Transverse colon (tissue), 4 donors: ENCODE measurements at places on chromosomes 3 and 15. TPM values are rescaled to one million over a fixed set of nuclear protein-coding genes. Genes with fewer than 3 reads are reported as not detected.

DNA sequence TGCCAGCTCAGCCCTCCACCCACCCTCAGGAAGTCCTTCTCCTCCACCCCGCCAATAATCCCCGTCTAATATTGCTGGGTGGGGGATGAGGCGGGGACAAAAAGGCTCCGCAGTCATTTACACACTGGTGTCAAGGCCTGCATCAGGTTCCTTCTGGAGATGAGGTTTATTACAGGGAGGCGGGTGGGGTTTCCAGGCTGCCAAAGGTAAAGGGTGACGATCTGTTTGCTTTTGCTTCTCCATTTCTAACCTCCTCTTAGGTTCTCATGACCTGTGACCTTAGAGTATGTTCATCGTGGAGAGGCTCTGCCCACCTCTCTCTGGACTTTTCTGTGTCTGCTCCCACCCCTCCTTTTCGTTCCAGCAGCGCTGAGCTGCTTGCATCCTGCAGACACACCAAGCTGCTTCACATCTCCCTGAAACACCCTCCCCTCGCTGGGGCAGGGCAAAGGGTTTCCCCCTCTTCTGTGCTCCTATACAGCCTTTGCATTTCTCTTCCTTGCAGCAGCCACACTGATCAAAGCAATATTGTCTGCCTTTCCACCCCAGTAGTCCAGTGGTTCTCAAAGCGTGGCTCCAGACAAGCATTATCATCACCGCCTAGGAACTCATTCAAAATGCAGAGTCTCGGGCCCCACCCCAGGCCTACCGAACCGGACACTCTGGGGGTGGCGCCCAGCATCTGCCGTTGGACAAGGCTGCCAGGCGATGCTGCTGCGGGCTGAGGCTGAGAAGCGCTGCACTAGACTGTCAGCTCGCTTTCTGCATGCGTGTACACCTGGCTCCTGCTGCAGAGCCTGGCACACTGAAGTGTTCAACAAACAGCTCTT lies 26.6 kb downstream of the CA12 start:
- H3K36me3 ChIP-seq = no peaks in the 10 kb centered on the region
- peak overlapping the region; percentile 90 for H3K27ac ChIP-seq
- peaks cover 75% of the 10 kb centered on the region for H3K4me1 ChIP-seq
- no peaks in the 10 kb centered on the region for H3K27me3 ChIP-seq
- no peak overlapping the region for H3K4me3 ChIP-seq
- peak; percentile 79 for DNase-seq

DNA sequence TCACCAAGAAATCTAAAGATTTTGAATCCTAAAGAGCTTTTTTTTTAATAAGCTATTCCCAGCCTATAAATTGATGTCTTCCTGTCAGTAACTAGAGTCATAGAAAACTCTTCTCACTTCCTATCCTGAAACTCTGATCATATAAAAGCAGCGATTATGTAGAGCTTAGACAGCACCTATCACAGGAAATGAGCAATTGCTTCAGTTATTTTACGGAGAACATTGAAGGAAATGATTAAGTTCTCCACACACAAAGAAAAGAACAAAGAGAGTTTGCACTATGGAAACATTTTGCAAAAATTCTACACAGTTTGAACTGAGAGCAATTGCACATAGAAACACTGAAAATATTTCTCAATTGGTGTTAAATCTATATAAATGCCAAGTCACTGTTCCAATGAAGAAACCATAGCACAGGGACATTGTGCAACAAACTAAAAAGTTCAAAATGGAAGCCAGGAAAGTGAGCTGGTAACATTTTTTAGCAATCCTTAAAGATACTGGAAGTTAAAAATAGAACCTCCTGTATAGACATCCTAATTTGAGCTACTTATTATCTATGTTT lies 291.5 kb upstream of the ARHGEF26 start:
- DNase-seq = no peak
- H3K27ac ChIP-seq = no peak overlapping the region
- H3K4me3 ChIP-seq = no peak overlapping the region
- no peaks in the 10 kb centered on the region for H3K36me3 ChIP-seq
- no peaks in the 10 kb centered on the region for H3K4me1 ChIP-seq

DNA sequence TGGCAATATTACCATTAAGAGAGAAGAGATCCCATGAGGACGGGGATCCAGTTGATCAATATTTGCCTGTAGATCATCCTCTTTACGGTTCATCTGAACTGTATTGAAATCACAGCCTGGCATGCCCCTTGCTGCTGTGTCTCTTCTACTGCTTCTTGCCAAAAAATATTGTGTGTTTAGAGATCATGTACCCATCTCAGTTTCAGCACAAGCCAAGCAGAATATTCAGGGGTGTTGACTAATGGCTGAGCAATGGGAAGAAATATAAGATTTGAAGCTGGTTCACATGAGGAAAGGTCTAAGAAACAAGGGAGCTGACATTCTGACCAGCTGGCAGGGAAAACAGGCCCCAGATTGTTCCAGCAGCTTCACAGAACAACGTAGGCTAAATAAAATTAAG lies 21.3 kb downstream of the ATP13A5 start:
- no peaks in the 10 kb centered on the region for H3K4me1 ChIP-seq
- no peak overlapping the region for H3K4me3 ChIP-seq
- no peak for DNase-seq
- H3K27me3 ChIP-seq = no peaks in the 10 kb centered on the region
- H3K36me3 ChIP-seq = no peaks in the 10 kb centered on the region

DNA sequence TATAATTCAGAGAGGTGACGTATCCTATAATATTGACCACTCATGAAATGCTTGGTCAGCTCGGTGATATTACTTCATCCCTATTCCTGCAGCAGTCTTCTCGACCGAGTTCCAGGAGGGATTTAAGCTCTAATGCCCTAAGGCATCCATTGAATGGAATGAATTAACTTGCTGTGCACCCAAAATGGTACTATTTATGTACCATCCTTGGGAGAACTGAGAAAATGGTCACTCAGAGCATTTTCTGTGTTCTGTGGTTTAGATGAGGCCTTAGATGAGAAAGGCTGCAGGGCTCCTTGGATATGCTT lies 638 bp downstream of the BLOC1S6 start:
- H3K36me3 ChIP-seq = no peaks in the 10 kb centered on the region
- peak overlapping the region; percentile 88 for H3K4me3 ChIP-seq
- H3K4me1 ChIP-seq = peaks cover 16% of the 10 kb centered on the region
- H3K27me3 ChIP-seq = no peaks in the 10 kb centered on the region
- peak overlapping the region; percentile 97 for H3K27ac ChIP-seq

- H3K27ac ChIP-seq = no peak overlapping the region
- H3K4me3 ChIP-seq = no peak overlapping the region
- no peak for DNase-seq
- no peaks in the 10 kb centered on the region for H3K36me3 ChIP-seq
- no peaks in the 10 kb centered on the region for H3K27me3 ChIP-seq
Observed at GRCh38 chr3:184696697-184697096, 15.2 kb downstream of the MAGEF1 start.

GRCh38 chr15:99956022-99956775 lies 223.0 kb upstream of the LYSMD4 start:
- no peak overlapping the region for H3K4me3 ChIP-seq
- peaks cover 10% of the 10 kb centered on the region for H3K4me1 ChIP-seq
- no peaks in the 10 kb centered on the region for H3K36me3 ChIP-seq
- H3K27me3 ChIP-seq = peaks cover 11% of the 10 kb centered on the region
- no peak for DNase-seq
- no peak overlapping the region for H3K27ac ChIP-seq

DNA sequence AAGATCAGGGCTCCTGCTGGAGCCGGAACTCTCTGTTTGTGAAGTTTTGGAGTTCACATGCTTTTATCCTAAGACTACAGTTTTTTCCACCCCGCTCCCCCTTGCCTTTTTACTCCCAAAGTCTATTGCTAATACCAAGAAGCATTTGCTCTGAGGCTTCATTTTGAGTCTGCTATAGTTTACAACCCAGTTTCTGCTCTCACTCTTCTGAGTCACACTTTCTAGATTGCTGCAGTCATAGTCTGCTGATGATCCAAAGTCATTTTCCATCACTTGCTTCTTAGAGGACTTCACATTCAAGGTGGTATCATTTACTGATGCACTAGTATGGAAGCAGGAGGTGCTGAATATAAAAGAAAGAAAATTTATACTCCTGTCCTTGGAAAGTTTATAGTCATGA lies 937.4 kb downstream of the IGSF11 start:
- no peak for DNase-seq
- no peaks in the 10 kb centered on the region for H3K4me1 ChIP-seq
- no peaks in the 10 kb centered on the region for H3K36me3 ChIP-seq

GRCh38 chr15:42319206-42319605 lies 40.1 kb upstream of the CAPN3 start:
- no peaks in the 10 kb centered on the region for H3K4me1 ChIP-seq
- H3K27ac ChIP-seq = no peak overlapping the region
- H3K4me3 ChIP-seq = no peak overlapping the region
- peaks cover 20% of the 10 kb centered on the region for H3K36me3 ChIP-seq

DNA sequence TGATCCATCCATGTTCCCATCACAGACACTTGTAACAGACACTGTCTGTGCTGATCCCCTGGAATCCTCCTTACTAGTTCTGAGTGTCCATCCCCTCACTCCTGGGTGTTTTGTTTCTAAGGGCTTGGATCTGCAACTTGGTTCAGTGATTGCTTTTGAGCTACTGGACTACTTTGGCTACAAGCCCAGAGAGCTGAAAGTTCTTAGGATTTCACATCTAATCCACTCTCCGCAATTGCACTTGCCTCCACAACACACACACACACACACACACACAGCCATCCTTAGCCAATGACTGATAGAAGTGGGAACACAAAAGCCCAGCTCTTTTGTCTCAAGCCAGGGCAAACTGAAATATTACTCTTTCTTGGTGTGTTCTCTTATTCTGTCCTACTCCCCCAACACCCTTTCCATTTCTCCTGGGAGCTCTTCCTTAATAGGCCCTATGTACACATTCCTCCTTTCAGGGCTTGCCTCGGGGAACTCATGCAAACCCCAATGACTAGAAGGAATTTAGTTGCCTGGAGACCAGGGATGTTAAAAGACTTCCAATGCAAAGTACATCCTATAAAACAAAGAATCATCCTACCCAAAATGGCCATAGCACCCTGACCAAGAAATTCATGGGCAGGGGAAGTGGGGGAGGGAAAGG lies 206.1 kb upstream of the UBE2E2 start:
- no peak for DNase-seq
- no peaks in the 10 kb centered on the region for H3K4me1 ChIP-seq
- no peak overlapping the region for H3K4me3 ChIP-seq

DNA sequence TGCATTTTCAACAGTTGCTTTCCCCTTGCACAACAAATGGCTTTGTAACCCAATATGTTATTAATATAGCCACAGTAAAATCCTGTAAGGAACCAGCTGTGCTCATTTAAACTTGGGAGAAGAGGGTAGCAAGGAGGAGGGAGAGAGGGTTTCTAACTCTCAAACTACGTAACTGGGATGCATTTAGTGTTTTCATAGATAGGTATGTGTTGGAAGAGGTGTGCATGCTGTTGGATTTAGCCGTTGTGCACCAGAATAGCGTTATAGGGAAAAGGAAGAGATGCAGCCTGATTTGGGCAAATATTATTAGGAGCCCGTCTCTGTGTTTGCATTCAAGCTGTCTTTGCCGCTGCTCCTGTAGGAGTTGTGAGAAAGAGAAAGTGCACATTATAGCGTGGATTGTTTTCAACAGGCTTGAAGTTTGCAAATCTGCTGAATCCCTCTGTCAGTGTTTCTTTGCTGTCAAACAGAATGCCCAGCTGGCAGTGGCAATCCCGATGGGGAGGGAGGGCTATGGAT lies 39.4 kb downstream of the ARPP21 start:
- no peaks in the 10 kb centered on the region for H3K4me1 ChIP-seq
- no peak overlapping the region for H3K27ac ChIP-seq
- no peak overlapping the region for H3K4me3 ChIP-seq
- no peak for DNase-seq
- no peaks in the 10 kb centered on the region for H3K36me3 ChIP-seq
- no peaks in the 10 kb centered on the region for H3K27me3 ChIP-seq

The CA12 gene
- 294 TPM for total RNA-seq

The C3orf20 gene
- total RNA-seq = not detected
